ENCODE measurements at places on chromosomes 5 and 9.

GRCh38 chr9:17863213-17863883 lies 284.5 kb downstream of the SH3GL2 start:
- no peak overlapping the region for H3K4me3 ChIP-seq
- no peaks in the 10 kb centered on the region for H3K27me3 ChIP-seq
- DNase-seq, result no peak
- H3K27ac ChIP-seq, result no peak overlapping the region
- H3K4me1 ChIP-seq, result no peaks in the 10 kb centered on the region

DNA sequence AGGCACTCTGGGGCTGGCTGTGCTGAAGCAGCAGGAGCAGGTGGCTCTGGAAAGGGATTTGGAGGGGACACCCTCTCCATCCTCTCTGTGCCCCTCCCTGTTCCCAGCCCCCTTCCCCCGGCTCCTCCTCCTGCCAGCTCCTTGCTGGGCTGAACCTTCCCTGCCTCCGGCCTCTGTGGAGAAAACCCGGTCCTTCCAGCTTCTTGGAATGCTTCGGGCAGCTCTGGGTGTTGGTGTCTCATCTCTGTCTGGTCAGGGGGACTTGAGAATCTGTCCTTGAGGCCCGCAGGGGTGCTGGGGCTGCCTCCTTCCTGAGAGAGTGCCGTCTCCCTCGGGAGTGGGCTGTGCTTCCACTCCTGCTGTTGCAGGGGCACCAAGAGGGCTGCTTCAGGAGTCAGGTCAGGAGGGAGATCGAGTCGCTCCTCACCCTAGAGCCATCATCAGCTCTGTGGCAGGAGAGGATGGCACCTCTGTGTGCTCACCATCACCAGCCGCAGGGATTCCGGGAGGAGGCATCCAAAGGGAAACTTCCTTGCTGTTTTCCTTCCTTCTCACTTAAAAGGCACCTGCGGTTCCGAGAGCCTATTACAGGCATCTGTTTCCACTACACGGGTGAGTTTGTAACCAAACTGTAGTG lies 30.6 kb downstream of the NDUFS6 start:
- no peak overlapping the region for H3K27ac ChIP-seq
- H3K27me3 ChIP-seq, result no peaks in the 10 kb centered on the region
- H3K36me3 ChIP-seq, result peaks cover 5% of the 10 kb centered on the region
- H3K4me3 ChIP-seq, result no peak overlapping the region
- DNase-seq, result no peak
- H3K4me1 ChIP-seq, result no peaks in the 10 kb centered on the region

DNA sequence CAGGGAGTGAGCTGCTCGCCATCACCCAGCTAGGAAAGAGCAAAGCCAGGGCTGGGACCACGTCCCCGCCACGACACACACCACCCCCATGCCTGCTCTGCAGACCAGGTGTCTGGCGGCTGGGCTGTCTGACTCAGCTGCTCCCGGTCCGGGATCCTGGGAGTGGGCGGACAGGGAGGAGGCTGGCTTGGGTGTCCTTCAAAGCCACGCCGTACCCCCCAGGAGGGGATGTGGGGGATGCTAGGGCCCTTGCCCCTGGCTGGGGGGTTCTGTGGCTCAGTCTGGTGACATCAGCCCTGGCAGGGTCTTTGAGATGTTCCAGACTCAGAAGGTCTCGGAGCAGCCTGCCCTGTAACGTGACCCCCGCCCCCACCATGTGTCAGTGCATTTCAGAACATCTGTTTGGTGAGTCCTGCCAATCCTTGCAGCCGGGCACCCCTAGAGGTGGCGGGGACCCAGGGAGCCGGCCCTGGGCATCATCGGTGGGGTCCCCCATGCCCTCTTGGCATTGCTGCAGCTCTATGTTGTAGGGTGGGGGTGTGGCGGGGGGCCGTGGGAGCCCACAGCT lies 62.3 kb downstream of the HMCN2 start:
- no peak overlapping the region for H3K27ac ChIP-seq
- no peaks in the 10 kb centered on the region for H3K4me1 ChIP-seq
- no peak for DNase-seq
- H3K27me3 ChIP-seq, result peaks cover 35% of the 10 kb centered on the region
- H3K4me3 ChIP-seq, result no peak overlapping the region

- no peak overlapping the region for H3K4me3 ChIP-seq
- H3K27me3 ChIP-seq, result no peaks in the 10 kb centered on the region
- peak overlapping the region; percentile 6 for H3K27ac ChIP-seq
- peak; percentile 62 for DNase-seq
Observed at GRCh38 chr5:141960018-141960417, 2.0 kb upstream of the PCDH12 start.

GRCh38 chr5:39624890-39625289 lies 200.1 kb upstream of the DAB2 start:
- H3K27me3 ChIP-seq, result peaks cover 17% of the 10 kb centered on the region
- no peak overlapping the region for H3K4me3 ChIP-seq
- H3K4me1 ChIP-seq, result no peaks in the 10 kb centered on the region
- no peak for DNase-seq

DNA sequence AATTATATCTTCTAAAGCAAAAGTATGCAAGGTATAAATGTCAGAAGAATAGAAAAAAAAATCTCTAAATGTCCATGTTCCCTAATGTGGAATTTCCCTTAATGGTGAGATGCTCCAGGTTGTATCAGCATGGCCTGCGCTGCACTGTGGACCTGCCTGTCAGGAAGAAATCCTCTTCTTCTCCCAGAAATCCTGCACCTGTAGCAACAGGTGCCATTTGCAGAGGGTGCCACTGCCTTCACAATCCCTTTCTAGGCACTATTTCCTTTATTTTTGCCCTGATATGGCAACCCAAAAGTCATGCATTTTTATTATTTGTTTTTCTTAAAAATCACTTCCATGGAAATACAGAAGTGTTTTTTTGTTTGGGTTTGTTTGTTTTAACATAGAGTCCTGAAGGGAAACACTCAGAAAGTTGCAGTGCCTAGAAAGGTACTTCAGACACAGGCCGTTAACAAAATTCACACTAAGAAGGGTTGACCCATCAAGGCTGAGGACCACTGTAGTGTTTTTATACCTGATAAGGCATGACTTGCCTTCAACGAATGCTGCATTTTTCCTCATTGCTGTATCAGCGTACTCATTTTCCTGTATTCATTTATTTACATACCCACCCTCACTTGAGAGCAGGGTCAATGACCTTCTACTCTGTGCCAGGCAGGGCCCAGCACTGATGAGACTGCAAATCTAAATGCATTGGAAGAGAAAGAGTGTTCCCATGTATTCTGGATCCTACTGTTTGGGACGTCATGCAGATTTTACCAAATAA lies 177.8 kb downstream of the SNX18 start:
- H3K27me3 ChIP-seq, result no peaks in the 10 kb centered on the region
- no peak overlapping the region for H3K4me3 ChIP-seq
- no peak for DNase-seq
- H3K4me1 ChIP-seq, result no peaks in the 10 kb centered on the region

- H3K4me1 ChIP-seq, result no peaks in the 10 kb centered on the region
- no peak for DNase-seq
- H3K4me3 ChIP-seq, result no peak overlapping the region
- no peaks in the 10 kb centered on the region for H3K27me3 ChIP-seq
- no peak overlapping the region for H3K27ac ChIP-seq
Observed at GRCh38 chr9:119302988-119303698, 66.1 kb downstream of the BRINP1 start.

DNA sequence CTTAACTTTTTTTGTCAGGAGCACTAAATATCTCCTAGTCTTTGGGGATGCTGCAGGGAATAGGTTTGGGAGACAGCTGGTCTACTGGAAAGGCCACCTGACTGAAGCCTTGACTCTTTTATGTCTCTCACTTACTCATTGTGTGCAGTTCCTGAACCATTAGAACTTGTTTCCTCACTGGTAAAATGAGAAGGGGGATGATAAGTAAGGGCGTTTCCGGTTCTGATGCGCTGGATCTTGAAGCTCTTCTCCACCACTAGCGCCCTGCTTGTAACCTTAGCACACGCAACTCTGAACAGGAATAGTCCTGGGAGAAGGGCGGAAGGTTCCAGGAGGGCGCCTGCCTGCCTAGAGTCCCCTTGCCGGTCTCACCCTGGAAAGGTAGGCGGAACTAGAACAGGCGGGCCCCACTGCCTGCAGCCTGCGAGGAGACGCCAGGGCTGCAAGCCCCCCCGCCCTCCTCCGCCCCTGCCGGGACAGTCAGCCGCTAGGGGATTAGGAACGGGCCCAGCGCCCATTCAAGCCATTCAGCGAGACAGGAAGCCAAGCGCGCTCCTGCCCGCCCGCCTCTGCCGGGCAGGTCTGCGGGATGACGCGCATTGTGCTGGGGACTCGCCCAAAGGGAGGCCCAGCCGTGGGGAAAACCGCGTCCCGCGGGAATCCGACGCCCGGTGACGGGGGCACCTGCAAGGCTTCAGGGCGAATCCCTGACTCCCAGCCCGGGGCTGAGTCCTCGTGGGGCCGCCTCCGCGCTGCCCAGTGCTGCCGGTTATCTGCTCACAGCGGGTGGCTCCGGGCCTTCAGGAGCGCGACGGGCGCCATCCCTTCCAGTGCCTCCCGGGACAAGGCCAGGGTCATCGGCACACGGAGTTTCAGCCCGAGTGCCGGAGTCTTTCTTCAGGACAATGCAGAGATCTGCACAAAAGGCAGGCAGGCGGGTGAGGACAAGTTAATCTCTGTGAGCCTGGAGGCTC lies 44.0 kb upstream of the XPA start:
- peaks cover 5% of the 10 kb centered on the region for H3K36me3 ChIP-seq
- H3K4me3 ChIP-seq, result peak overlapping the region; percentile 26
- peak; percentile 67 for DNase-seq
- no peak overlapping the region for H3K27ac ChIP-seq

- peaks cover 13% of the 10 kb centered on the region for H3K4me1 ChIP-seq
- H3K36me3 ChIP-seq, result no peaks in the 10 kb centered on the region
- H3K4me3 ChIP-seq, result no peak overlapping the region
Observed at GRCh38 chr5:543755-544674, 19.8 kb upstream of the SLC9A3 start.

GRCh38 chr9:21672761-21673160 lies 129.7 kb upstream of the MTAP start:
- no peak overlapping the region for H3K27ac ChIP-seq
- peaks cover 2% of the 10 kb centered on the region for H3K27me3 ChIP-seq
- DNase-seq, result no peak
- H3K4me3 ChIP-seq, result no peak overlapping the region
- H3K4me1 ChIP-seq, result peaks cover 27% of the 10 kb centered on the region

GRCh38 chr5:122150215-122150614 lies 20.9 kb downstream of the ZNF474 start:
- peaks cover 18% of the 10 kb centered on the region for H3K4me1 ChIP-seq
- peaks cover 2% of the 10 kb centered on the region for H3K27me3 ChIP-seq
- no peaks in the 10 kb centered on the region for H3K36me3 ChIP-seq
- no peak overlapping the region for H3K4me3 ChIP-seq
- no peak overlapping the region for H3K27ac ChIP-seq

GRCh38 chr5:131536211-131536826 lies 98.7 kb downstream of the RAPGEF6 start:
- H3K4me3 ChIP-seq, result peak overlapping the region; percentile 26
- H3K27ac ChIP-seq, result peak overlapping the region; percentile 86
- peaks cover 86% of the 10 kb centered on the region for H3K4me1 ChIP-seq
- no peaks in the 10 kb centered on the region for H3K27me3 ChIP-seq
- DNase-seq, result peak; percentile 20
- H3K36me3 ChIP-seq, result peaks cover 33% of the 10 kb centered on the region

GRCh38 chr9:91978740-91979414 lies 28.8 kb upstream of the ROR2 start:
- H3K4me3 ChIP-seq, result no peak overlapping the region
- H3K27ac ChIP-seq, result no peak overlapping the region
- no peaks in the 10 kb centered on the region for H3K4me1 ChIP-seq
- no peaks in the 10 kb centered on the region for H3K36me3 ChIP-seq
- H3K27me3 ChIP-seq, result peaks cover 3% of the 10 kb centered on the region

DNA sequence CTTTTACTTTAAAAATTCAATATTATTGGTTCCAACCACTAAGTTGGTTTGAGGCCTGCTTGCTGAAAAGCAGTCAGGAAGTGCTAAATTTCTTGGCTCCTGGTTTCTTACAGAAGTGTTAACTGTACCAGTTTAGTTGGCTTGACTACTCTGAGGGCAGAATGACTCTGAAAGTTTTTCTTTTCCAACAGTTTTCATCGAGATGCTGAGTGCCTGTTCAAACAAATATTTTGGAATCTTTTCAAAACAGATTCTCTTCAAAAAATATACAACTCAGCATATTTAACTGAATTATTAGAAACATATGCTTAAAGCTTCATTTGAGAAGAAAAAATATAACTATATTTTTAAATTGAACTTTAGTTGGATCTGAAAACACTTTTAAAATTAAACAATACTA lies 37.0 kb downstream of the SLC38A9 start:
- H3K4me1 ChIP-seq, result no peaks in the 10 kb centered on the region
- H3K27me3 ChIP-seq, result no peaks in the 10 kb centered on the region
- no peaks in the 10 kb centered on the region for H3K36me3 ChIP-seq
- H3K4me3 ChIP-seq, result no peak overlapping the region
- no peak overlapping the region for H3K27ac ChIP-seq

- no peak overlapping the region for H3K4me3 ChIP-seq
- no peak overlapping the region for H3K27ac ChIP-seq
- no peaks in the 10 kb centered on the region for H3K36me3 ChIP-seq
- no peaks in the 10 kb centered on the region for H3K4me1 ChIP-seq
Observed at GRCh38 chr5:146059460-146060220, 45.7 kb downstream of the PLAC8L1 start.

GRCh38 chr5:14121552-14121951 lies 21.6 kb upstream of the TRIO start:
- H3K4me3 ChIP-seq, result no peak overlapping the region
- no peak for DNase-seq
- H3K36me3 ChIP-seq, result no peaks in the 10 kb centered on the region

DNA sequence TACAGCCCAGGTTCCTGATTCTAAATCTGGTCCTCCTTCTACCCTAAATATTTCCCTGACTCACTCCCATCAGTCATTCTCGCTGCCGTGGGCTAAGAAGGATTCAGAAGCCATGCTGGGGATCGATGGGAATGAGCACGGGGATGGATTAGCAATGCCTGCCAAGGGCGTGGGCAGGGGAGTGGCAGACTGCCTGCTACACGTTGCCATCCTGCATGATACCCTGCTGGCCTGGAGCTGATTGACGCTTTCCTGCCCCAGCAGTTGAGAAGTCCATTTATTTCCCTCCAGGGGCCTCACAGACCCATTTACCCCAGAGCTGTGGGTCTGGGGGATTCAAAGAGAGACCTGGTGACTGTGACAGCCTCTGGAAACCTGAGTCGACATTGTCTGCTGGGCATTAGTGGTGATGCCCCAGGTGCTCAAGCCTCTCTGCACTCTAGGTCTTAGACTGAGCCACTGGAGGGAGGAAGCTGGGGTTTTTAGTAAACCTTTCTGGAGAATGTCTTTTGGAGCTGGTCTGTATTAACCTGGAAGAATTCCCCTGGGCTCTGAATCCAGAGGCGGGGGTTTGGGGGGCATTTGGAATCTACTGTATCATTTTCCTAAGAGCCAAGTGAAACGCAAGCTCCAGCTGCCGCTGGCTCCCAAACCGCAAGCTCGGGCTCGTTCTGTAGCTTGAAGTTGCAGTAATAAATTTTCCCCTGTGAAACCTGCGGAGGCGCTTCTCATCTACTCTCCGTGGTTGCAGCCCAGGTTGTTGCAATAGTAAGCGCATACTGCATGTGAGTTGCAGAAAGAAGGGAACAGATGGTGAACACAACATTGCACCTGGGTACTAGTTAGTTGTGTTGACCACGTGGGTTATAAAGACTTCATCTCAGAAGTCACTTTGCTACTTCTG lies 76.3 kb upstream of the RAPGEF1 start:
- no peaks in the 10 kb centered on the region for H3K36me3 ChIP-seq
- H3K4me3 ChIP-seq, result no peak overlapping the region
- no peak overlapping the region for H3K27ac ChIP-seq

Measured in activated CD4-positive, alpha-beta T cell treated with anti-CD3 and anti-CD28 coated beads for 36 hours (primary cell).